HS-5 (cell line): ENCODE measurements at places on chromosomes 1 and 21.

- DNase-seq, result no peak
Observed at GRCh38 chr1:165635329-165635728, 4.3 kb downstream of the MGST3 start.

DNA sequence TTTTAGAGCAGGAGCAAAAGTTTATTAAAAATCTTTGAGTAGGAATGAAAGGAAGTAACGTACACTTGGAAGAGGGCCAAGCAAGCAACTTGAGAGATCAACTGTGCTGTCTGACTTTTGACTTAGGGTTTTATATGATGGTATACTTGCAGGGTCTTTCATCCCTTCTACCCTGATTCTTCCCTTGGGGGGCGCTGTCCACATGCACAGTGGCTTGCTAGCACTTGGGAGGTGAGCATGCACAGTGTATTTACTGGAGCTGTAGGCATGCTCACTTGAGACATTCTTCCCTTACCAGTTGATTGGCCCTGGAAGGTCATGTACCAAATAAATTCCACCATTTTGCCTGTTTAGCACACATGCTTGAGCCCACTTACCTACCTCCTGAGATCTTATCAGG, 1001.3 kb upstream of the ADGRL2 start:
- no peak for DNase-seq

GRCh38 chr1:197799271-197799670, 24.0 kb upstream of the DENND1B start:
- peak; percentile 37 for DNase-seq

DNA sequence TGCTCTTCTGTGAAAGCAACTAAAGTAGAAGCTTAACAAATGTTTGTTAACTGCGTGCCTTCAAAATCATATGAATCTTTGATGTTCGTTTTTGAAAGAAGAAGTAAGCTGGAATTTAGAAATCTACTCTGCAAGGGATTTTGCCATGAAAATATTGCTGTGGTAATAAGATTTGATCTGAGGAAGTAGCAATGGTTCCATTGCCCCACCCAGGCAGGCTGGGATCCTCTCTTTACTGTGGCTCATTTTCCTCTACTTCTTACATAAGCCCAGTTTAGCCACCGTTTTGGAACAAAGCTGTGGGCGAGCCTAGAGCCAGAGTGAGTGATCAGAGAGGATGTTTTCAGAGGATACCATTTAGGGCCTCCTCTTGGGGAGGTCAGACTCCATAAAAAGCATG, 20.3 kb upstream of the PTGFRN start:
- DNase-seq, result no peak

GRCh38 chr1:248817065-248817464, 8.7 kb downstream of the SH3BP5L start:
- DNase-seq, result no peak

- no peak for DNase-seq
Observed at GRCh38 chr21:29102791-29103257, 27.6 kb upstream of the MAP3K7CL start.
